ENCODE measurements at places on chromosomes 6 and 20.
A peak's percentile ranks its signal among the peaks of the same experiment; 100 is the strongest.

DNA sequence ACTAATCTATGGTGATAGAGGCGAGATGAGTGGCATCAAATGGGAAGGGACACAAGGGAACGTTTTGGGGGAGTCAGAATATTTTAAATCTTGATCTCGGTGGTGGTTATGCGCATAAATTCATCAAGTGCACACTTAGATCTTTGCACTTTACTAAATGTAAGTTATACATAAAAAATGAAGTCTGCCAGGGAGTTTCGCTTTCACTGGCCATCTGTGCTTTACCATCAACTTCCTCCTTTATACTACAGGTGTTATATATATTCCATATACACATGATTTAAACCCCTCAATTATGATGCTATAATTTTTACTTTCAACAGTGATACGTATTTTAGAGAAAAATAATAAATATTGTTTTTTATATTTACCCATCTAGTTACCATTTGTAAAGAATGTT, 97.6 kb upstream of the AKIRIN2 start:
- DNase-seq: no peak

DNA sequence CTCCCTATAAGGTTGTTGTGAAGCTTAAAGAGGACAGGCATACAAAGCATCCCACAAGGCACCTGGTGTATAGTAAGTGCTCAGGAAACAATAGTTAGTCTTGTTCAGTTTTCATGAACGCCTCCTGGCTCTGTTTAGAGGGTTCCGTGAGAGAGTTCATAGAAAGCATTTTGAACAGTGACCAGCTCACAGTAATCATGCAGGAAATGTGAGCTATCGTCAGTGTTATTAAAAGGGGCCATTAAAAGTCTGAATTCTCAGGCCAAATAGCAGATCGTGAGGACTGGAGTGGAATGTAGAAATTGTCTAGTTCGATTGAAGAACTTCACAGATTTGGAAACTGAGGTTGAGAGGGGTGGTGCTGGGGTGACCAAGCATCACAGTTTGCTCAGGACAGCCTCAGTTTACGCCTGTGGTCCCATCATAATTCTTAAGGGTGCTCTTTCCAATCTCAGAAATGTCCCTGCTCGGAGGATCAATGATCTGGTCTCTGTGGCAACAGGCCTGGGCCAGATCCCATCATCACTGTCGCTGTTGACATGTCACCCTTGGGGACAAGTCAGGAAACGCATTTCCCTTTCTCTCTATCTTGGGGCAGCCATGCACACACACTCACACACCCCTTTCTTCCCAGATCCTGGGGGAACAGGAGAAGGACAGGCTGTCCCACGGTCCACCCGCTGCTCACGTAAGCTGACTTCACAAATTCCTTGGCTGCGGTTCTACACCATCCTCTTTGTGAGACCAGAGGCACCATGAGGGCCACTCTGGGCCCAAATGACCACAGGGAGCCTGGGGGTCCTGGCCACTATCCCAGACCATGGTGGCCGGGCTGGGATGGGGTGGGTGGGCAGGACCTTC, 7.2 kb downstream of the TGM2 start:
- DNase-seq: no peak

DNA sequence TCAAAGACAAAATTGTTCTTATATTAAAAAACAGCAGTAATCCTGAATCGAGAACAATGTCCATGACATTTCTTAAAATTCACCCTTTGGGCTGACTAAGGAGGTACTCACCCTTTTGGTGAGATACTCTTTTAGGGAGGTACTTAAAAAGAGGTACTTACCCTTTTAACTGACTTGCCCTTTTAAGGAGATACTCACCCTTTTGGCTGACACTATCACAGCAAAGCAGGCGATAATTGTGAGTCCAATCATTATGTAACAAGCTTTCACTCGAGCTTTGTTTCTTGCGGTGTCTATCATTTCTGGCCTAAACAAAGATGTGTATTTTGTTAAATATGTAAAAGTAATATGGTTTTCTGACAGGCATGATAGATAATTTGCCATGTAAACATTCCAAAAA, 3.7 kb downstream of the FAM162B start:
- DNase-seq: no peak

- no peak for DNase-seq
These were observed 122.2 kb upstream of the FAM184A start for GRCh38 chr6:119200512-119201175.

DNA sequence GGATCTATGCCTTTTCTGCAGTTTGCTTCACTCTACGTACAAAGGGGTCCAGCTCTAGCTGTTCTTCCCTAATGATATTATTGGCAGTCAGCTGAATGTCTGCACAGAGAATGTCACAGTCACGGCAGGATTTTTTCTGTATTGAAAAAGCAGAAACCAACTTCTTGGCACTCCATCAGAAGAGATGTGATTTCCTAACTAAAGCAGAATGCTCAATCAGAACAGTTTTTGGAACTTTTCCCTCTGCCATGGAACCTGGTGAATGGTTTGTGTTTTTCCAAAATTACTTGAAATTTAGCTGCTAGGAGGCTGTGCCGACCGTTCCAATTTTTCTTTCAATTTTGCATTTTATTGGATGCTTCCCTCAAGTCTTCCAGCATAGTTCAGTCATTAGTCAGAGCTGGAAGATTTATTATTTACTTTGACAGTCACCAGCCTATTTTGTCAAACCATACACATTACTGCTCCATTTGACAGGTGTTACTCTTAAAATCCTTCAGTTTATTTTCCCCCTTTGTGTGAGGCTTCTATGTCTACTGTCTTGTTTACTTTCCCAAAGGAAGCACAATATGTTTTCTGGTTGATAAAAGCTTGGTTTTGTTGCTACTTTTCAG, 259.6 kb upstream of the EPHA7 start:
- DNase-seq: no peak

- no peak for DNase-seq
These were observed 245.4 kb downstream of the PTPRK start for GRCh38 chr6:128275030-128275429.

GRCh38 chr6:50992232-50992631, 173.6 kb downstream of the TFAP2B start:
- no peak for DNase-seq

- DNase-seq: peak; percentile 54
These were observed 101.7 kb upstream of the FOXA2 start for GRCh38 chr20:22686097-22686496.

- no peak for DNase-seq
These were observed 7.8 kb upstream of the CDH4 start for GRCh38 chr20:61244213-61244612.

GRCh38 chr20:63072991-63073737, 66.4 kb upstream of the BHLHE23 start:
- DNase-seq: no peak

GRCh38 chr20:31551163-31552081, 37.2 kb downstream of the HM13 start:
- no peak for DNase-seq

DNA sequence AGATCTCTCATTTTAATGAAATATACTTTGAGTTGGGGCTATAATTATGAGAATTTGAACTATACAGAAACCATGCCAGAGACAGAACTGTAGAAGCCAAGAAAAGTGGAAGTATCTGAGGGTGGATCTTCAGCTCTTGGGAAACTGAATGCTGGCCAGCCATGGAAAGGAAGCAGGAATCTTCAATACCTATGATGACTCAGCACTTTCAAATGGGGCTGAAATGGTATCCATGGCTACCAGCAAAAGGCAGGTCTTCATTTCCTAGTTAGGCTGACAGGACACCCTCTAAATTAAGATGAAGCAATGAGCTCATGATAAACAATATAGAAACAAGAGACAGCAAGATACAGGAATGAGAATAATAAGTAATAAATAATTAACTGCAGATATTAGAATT, 171.3 kb downstream of the COL21A1 start:
- DNase-seq: no peak

DNA sequence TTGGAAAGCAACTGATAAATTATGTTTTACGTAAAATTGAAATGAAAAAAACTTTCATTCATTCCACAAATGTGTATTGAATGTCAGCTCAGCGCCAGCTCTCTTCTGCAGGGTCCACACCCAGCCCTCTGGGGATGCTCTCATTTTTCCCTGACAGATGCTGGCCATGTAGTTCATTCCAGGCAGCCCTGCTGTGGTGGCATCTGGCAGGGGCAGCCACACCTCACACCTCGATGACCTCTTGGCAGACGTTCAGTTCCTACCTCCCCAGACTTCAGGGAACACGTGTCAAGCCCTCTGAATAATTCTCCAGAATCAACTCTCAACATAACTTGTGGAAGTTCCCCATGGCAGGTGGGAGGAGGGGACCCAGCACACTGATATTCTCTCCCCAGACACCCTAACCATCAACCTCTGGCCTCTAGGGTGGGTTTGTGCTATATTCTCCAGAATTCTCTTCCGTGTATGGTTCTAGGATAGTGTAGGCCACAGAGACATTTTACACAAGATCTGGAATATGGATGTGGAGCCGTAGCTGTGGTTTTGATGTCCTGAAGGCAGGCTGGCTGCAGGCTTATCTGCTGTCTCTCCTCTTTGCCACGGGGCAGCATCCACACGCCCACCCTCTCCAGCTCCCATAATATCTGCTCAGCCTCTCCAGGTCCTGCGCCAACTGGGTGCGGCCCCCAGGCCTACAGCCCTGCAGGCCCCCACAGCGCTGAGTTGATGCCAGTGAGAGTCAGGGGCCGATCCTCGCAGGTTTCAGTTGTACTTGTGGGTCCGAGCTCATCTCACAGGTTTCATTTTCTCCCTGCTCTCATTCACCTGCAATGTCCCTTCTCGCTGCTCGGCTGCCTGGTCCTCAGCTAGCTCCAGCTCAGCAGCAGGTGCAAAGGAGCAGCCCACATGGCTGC, 175.8 kb upstream of the ARID1B start:
- DNase-seq: no peak

GRCh38 chr6:69284176-69284730, 512.6 kb downstream of the LMBRD1 start:
- no peak for DNase-seq
